ENCODE measurements at places on chromosomes 1 and 21.

GRCh38 chr1:1072849-1073742 is 1.0 kb downstream of the RNF223 start:
- DNase-seq = no peak

DNA sequence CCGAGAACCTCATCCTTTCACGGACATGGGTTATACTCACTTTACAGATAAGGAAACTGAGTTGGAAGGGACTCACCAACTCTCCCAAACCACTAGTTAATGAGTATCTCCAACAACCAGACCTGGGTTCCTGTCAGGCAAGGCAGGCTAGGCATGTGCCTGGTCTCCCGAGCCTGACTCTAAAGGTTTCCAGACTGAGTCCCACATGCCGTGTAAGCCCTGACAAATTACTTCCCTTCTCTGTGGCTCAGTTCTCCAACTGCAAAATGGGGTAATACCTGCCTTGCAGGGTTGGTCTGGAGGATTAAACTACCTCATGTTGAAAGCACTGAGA is 34.3 kb downstream of the SSBP3 start:
- no peak for DNase-seq

DNA sequence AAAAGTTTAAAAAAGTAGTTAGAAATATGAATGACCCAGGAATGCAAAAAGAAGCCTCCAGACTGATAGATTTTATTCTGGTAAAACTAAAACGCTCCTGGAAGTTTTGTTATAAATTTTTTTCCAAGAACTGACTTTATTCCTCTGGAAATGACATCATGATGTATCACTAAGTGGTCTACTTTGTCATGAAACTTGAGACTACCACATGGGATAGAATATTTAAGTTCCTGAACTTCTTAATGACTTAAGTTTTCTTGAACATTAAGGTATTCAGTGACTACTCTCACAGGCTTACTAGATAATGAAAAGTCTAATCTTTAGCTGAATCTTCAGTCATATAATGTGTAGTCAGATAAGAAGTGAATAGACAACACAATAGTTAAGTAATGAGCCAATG is 842.2 kb downstream of the USP25 start:
- no peak for DNase-seq

- DNase-seq = no peak
Measured at GRCh38 chr1:64127297-64127696, 76.1 kb upstream of the UBE2U start.

DNA sequence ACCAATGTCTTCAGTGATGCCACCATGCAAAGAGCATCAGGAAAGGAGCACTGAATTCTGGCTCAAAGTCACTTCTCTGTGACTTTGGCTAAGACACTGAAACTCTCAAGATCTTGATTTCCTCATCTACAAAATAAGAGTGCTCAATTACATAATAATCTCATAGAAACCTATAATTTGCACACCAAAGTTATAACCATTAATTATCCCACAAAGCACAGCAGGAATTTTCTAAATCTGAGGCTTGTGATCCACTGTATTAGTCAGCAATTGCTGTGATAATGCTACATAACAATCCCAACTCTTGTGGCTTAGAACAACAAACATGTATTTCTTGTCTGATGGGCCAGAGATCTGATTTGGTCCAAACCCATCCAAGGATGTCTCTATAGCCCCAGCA is 108.7 kb downstream of the PSMG1 start:
- DNase-seq = no peak
